Cardiac ventricle fibroblast (primary cell): ENCODE measurements at places on chromosomes 16 and 17. TPM values are rescaled to one million over a fixed set of nuclear protein-coding genes. Genes with fewer than 3 reads are reported as not detected.

CEP20 gene
- total RNA-seq: 34.3 and 43.4 TPM in 2 replicates

IRX5 gene
- 1.0 and 1.1 TPM in 2 replicates for total RNA-seq

TBC1D3G gene
- total RNA-seq: not detected in 2 replicates

CDRT15L2 gene
- not detected in 2 replicates for total RNA-seq

ARHGAP27 gene
- 1.7 and 3.5 TPM in 2 replicates for total RNA-seq

AANAT gene
- total RNA-seq: not detected in 2 replicates

FOXC2 gene
- total RNA-seq: 4.4 and 4.5 TPM in 2 replicates

CCL3 gene
- total RNA-seq: not detected in 2 replicates

DCUN1D3 gene
- 32.2 and 32.8 TPM in 2 replicates for total RNA-seq

SLC4A1 gene
- total RNA-seq: not detected in 2 replicates

SMIM5 gene
- not detected in 2 replicates for total RNA-seq

ARHGDIG gene
- total RNA-seq: 0.78 TPM in 1 of 2 replicates, not detected in the other

ERAL1 gene
- total RNA-seq: 25.0 and 36.9 TPM in 2 replicates

GAST gene
- not detected in 2 replicates for total RNA-seq

SLC47A1 gene
- total RNA-seq: 1.5 and 7.5 TPM in 2 replicates

AMZ2 gene
- total RNA-seq: 43.9 and 61.2 TPM in 2 replicates

PTGES3L gene
- total RNA-seq: not detected in 2 replicates

NDUFAB1 gene
- total RNA-seq: 25.5 and 50.5 TPM in 2 replicates
